ENCODE measurements at places on chromosomes 16 and 17. TPM values are rescaled to one million over a fixed set of nuclear protein-coding genes. Genes with fewer than 3 reads are reported as not detected.

KCNG4 gene
- total RNA-seq: not detected

DNA sequence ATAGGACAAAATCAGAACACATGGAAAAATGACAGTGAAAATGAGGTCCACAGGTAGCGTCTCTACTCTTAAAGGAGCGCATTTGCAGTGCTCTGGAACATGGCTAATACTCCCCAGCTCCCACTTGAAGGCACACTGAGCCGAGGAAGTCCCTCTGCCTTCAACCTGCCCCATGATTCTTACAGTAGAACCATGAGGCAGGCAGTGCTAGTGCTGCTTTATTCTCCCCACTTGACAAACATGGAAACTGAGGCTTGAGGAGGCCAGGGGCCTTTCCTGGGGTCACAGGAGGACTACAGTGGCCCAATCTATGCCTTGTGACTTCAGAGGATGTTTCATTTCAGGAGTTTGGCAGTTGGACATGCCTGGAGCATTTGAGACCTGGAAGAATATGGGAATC lies 244.1 kb upstream of the MAF start:
- DNase-seq: no peak

REXO5 gene
- 0.42 TPM for total RNA-seq

MEIOB gene
- total RNA-seq: not detected

ATP6V0A1 gene
- total RNA-seq: 8.3 TPM

- DNase-seq: no peak
These were observed 4.7 kb downstream of the ZDHHC7 start for GRCh38 chr16:85006639-85007038.

ARHGDIG gene
- total RNA-seq: not detected

TP53TG3C gene
- total RNA-seq: not detected

SLC13A2 gene
- not detected for total RNA-seq

DNA sequence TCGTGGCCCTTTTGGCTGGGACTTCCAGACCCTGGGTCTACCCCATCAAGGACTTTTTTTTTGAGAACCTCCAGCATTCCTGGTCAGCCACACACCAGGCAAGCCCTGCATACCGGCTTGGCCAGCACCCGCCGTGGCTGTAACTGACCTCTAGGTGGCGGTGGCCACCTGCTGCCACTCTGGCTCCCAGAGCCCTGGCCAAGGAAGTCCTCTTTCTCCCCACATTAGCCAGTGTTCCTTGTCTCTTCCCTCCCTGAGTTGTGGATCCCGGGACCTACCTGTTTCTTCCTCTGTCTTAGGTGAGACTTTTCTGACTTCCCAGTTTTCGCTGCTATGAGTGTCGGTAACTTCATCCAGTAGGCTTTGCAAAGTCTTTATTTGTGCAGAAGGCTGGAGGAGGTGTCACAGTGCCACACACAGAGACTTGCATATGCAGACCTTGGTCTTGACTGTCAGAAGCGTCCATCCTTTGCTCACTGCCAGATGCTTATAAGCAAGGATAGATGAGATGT lies 348.3 kb downstream of the CPPED1 start:
- peak; percentile 19 for DNase-seq

CDC27 gene
- total RNA-seq: 44.5 TPM

DHRS7C gene
- not detected for total RNA-seq

DNA sequence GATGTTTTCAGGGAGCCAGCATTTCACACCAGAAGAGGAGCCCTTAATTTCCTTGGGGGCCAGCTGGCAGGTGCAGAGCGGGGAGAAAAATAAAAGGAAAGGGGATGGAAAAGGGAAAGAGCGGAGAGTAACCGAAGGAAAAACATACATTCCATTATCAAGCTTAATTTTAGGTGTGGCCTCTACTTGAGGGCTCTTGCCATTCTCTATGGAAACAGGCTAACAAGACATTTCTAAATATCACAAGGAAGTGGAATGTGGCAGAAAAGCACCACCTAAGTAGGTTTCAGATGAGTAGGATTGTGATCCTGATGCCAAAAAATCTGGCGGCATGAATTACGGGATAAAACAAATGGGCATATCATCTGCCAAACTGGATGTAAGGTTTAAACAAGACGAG lies 970 bp upstream of the DYNC1LI2 start:
- no peak for DNase-seq

DNA sequence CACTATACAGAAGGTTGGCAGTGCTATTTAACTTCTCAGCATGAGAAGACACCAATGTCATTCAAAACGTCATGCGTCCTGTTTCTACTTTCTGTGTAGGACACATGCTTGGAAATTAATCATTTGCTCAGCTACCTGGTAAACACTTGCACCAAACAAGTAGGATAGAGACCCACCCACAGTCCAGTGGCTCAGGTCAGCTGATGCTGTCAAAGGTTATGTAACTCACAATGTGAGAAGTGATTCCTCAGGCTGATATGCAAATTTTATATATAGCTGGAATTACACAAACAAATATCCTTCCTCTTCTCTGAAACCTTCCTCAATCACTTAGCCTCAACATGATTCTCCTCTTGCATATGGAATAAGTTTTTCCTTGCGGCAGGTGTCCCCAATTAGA lies 59.6 kb downstream of the ZZEF1 start:
- no peak for DNase-seq

GRCh38 chr16:15856901-15857698 lies at the start of gene MYH11:
TSS of gene MYH11 (minus strand) at chr16:15857028. CDS start at chr16:15838252, 18,776 bp downstream.
- no peak for DNase-seq

DNA sequence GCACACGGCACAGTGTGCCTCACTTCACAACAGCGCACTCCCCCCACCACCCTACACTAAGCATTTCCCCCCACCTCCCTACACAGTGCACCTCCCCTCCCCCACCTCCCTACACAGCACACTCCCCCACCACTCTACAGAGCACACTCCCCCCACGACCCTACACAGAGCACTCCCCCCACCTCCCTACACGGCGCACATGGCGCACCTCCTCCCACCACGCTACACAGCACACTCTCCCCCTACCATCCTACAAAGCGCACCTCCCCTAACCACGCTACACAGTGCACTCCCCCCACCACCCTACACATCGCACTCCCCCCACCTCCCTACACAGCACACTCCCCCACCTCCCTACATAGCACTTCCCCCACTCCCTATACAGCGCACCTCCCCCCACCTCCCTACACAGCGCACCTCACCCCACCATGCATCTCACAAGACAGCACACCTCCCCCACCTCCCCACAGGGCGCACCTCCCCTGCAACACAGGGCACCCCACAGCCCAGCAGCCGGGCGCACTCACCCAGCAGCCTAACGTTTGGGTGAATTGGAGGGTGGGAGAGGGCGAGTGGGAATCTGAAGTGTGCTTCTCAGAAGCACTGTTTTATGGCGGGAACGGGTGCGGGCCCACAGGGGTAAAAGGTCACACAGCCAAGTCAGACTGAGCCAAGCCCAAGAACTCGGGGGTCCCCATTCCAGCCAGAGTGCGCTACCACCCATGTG lies 10.3 kb downstream of the KNOP1 start:
- DNase-seq: no peak

GRCh38 chr16:66481943-66482390 lies 54.9 kb downstream of the BEAN1 start:
- DNase-seq: no peak

CPHXL2 gene
- not detected for total RNA-seq

- peak; percentile 70 for DNase-seq
These were observed 717 bp upstream of the CNP start for GRCh38 chr17:41965694-41966462.

DNA sequence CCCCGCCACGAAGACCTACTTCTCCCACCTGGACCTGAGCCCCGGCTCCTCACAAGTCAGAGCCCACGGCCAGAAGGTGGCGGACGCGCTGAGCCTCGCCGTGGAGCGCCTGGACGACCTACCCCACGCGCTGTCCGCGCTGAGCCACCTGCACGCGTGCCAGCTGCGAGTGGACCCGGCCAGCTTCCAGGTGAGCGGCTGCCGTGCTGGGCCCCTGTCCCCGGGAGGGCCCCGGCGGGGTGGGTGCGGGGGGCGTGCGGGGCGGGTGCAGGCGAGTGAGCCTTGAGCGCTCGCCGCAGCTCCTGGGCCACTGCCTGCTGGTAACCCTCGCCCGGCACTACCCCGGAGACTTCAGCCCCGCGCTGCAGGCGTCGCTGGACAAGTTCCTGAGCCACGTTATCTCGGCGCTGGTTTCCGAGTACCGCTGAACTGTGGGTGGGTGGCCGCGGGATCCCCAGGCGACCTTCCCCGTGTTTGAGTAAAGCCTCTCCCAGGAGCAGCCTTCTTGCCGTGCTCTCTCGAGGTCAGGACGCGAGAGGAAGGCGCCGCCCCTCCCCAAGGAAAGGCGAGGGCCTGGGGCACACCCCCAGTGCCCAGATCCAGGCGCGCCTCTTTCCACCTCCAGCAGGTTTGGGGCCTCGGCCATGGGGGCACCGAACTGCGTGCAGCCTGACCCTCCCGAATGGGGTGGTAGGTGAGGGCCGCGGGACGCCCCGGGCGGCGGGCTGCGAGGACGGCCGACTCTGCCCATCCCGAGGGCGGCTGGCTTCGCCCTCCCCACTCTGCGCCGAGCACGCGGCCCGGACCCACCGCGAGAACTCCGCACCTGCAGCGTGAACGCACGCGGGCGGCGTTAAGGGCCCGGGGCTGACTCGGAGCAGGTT lies 664 bp downstream of the HBQ1 start:
- peak; percentile 89 for DNase-seq

DNA sequence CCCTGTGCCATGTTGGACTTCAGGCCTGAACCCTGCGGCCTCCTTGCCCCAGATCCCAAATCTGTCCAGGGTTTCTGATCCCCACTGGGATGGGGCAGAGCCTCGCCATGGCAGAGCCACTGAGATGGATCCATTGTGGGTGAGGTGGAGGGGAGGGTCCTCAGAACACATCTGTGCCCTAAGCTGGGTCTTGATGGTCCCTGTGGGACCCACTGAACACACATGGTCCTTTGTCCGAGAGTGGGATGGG lies 38.0 kb upstream of the KSR1 start:
- no peak for DNase-seq

GRCh38 chr16:3625911-3626732 lies 14.7 kb upstream of the SLX4 start:
- DNase-seq: no peak

ZPBP2 gene
- not detected for total RNA-seq

GRCh38 chr17:50028736-50029120 lies 27.2 kb upstream of the ITGA3 start:
- DNase-seq: no peak
